ENCODE measurements at places on chromosomes 11 and 22. TPM values are rescaled to one million over a fixed set of nuclear protein-coding genes. Genes with fewer than 3 reads are reported as not detected.

DNA sequence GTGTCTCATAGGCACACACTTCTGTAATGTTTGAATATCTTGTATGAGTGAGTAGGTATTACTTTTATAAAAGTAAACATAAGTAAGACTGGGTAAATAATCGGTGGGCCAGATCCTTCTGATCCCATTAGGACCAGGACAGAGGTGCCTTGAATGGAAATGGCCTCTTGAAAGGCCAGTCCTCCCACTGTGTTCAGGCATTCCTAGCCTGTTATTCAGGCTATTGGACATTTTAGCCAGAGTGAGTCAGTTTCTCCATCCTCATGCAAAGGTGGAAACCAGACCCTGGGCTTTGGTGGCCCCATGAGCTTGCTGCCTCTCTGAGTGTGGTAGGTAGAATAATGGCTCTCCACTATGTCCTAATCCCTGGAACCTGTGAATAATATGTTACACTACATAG is 34.4 kb downstream of the C11orf96 start:
- no peaks in the 10 kb centered on the region for H3K27me3 ChIP-seq
- DNase-seq, result no peak
- H3K27ac ChIP-seq, result no peak overlapping the region
- H3K4me3 ChIP-seq, result no peak overlapping the region
- no peaks in the 10 kb centered on the region for H3K4me1 ChIP-seq
- no peaks in the 10 kb centered on the region for H3K36me3 ChIP-seq

DDI1 gene
- not detected for polyA plus RNA-seq

DNA sequence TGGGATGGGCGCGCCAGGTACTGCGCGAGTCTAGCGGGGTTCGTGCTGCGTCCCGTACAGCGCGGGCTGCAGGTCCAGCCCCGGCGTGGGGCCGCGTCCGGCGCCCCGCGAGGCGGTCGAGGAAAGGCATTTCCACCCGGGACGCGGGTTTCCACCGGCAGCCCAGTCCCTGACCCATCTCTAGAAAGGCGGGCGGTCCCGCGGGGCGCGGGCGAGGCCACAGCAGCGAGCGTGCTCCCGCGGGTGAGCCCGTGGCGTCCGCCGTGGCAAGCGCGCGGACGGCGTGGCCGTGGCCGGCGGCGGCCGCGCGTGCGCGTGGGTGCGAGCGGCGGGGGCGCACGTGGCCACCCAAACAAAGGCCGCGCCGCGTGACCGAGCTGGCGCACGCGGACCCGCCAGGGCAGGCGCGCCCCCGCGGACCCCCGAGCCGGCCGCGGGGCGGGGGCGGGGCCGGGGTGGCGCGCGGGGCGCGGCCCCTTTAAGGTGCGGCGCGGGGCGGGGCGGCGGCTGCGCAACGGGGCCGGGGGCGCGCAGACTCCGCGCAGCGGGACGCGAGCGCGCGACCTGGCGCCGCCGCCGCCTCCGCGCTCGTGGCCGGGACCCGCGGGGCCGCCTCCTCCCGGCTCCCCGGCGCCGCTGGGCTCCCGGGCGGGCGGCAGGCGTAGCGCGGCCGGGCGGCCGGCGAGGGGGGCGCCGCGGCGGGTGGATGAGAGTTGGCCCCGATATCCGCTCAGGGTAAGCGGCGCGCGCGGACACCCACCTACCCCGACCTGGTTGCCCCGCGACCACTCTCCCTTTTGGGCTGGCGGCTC is 39.3 kb upstream of the CELSR1 start:
- no peaks in the 10 kb centered on the region for H3K27me3 ChIP-seq
- H3K27ac ChIP-seq, result no peak overlapping the region
- peak overlapping the region; percentile 2 for H3K4me3 ChIP-seq
- no peaks in the 10 kb centered on the region for H3K36me3 ChIP-seq
- DNase-seq, result peak; percentile 73
- peaks cover 42% of the 10 kb centered on the region for H3K4me1 ChIP-seq

- H3K36me3 ChIP-seq, result no peaks in the 10 kb centered on the region
- H3K27ac ChIP-seq, result no peak overlapping the region
- H3K27me3 ChIP-seq, result no peaks in the 10 kb centered on the region
- H3K4me3 ChIP-seq, result no peak overlapping the region
These were observed 62.6 kb upstream of the RASD2 start for GRCh38 chr22:35477911-35478582.

- no peak overlapping the region for H3K27ac ChIP-seq
- H3K36me3 ChIP-seq, result no peaks in the 10 kb centered on the region
- no peaks in the 10 kb centered on the region for H3K4me1 ChIP-seq
- no peak for DNase-seq
- H3K4me3 ChIP-seq, result no peak overlapping the region
- no peaks in the 10 kb centered on the region for H3K27me3 ChIP-seq
These were observed 103.2 kb upstream of the ANO3 start for GRCh38 chr11:26228778-26229177.

E2F8 gene
- polyA plus RNA-seq, result not detected

- H3K36me3 ChIP-seq, result peaks cover 2% of the 10 kb centered on the region
- H3K27me3 ChIP-seq, result no peaks in the 10 kb centered on the region
- DNase-seq, result peak; percentile 81
- H3K4me3 ChIP-seq, result peak overlapping the region; percentile 61
- no peaks in the 10 kb centered on the region for H3K4me1 ChIP-seq
- H3K27ac ChIP-seq, result peak overlapping the region; percentile 32
These were observed 975 bp upstream of the MDK start for GRCh38 chr11:46380340-46381047.

GRCh38 chr11:13907678-13908077 is 54.8 kb upstream of the SPON1 start:
- H3K27me3 ChIP-seq, result no peaks in the 10 kb centered on the region
- no peak overlapping the region for H3K4me3 ChIP-seq
- H3K36me3 ChIP-seq, result no peaks in the 10 kb centered on the region
- no peaks in the 10 kb centered on the region for H3K4me1 ChIP-seq
- no peak for DNase-seq

- no peak overlapping the region for H3K27ac ChIP-seq
- DNase-seq, result peak; percentile 54
- H3K4me3 ChIP-seq, result no peak overlapping the region
- no peaks in the 10 kb centered on the region for H3K27me3 ChIP-seq
- no peaks in the 10 kb centered on the region for H3K4me1 ChIP-seq
These were observed 29.0 kb upstream of the NAP1L4 start for GRCh38 chr11:3021125-3021524.

DNA sequence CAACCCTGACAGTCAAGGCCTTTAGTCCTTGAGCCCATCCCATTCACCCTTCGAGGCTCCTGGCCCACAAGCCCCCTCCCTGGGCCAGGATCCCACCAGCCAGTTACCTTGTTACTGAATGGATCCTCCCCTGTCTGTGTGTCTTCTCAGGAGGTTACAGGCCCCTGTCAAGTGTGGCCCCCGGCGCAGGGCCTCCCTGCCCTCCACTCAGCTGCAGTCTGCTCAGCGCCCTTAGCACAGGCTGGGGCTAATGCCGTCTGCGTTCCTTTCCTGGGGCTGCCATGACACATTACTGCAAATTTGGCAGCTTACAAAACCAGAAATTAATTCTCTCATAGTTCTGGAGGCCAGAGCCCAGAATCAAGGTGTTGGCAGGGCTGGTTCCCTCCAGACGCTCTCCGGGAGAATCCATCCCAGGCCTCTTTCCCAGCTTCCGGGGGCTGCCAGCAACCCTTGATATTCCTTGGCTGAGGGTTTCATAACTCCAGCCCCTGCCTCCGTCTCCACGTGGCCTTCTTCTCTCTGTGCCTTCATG is 9.4 kb upstream of the SYT12 start:
- no peak overlapping the region for H3K27ac ChIP-seq
- no peaks in the 10 kb centered on the region for H3K4me1 ChIP-seq
- no peaks in the 10 kb centered on the region for H3K36me3 ChIP-seq
- DNase-seq, result no peak
- H3K4me3 ChIP-seq, result no peak overlapping the region
- no peaks in the 10 kb centered on the region for H3K27me3 ChIP-seq

TBX1 gene
- 0.45 TPM for polyA plus RNA-seq

DNA sequence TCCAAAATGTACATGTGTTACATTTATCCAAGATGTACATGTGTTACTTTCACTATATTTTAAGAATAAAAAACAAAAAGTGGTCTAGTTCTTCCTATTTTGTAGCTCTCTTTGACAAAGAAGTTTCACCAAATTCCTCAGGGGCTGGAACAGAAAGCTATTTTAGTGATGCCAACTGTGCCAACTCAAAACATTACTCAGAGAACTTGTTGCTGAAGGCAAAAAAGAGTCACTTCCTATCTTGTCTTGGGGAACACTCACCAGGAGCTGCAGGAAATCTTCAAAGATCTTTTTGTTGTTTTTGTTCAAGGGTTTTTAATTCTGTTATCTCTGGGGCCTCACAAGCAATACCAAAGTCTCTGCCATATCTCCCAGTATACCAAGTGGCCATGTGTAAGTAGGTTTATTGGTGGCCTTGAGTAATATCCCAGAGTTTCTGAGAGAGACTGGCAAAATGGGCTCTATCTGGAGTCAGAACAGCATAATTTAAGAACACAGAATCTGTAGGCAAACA is 13.6 kb upstream of the EED start:
- H3K36me3 ChIP-seq, result no peaks in the 10 kb centered on the region
- H3K4me3 ChIP-seq, result no peak overlapping the region
- H3K27me3 ChIP-seq, result no peaks in the 10 kb centered on the region
- DNase-seq, result no peak
- H3K4me1 ChIP-seq, result no peaks in the 10 kb centered on the region
- H3K27ac ChIP-seq, result no peak overlapping the region

- no peaks in the 10 kb centered on the region for H3K4me1 ChIP-seq
- no peak overlapping the region for H3K4me3 ChIP-seq
- no peak for DNase-seq
- no peaks in the 10 kb centered on the region for H3K36me3 ChIP-seq
- H3K27ac ChIP-seq, result no peak overlapping the region
- no peaks in the 10 kb centered on the region for H3K27me3 ChIP-seq
These were observed 76.0 kb downstream of the CACNA1I start for GRCh38 chr22:39646398-39647063.

APOBEC3G gene
- 4.8 TPM for polyA plus RNA-seq

DNA sequence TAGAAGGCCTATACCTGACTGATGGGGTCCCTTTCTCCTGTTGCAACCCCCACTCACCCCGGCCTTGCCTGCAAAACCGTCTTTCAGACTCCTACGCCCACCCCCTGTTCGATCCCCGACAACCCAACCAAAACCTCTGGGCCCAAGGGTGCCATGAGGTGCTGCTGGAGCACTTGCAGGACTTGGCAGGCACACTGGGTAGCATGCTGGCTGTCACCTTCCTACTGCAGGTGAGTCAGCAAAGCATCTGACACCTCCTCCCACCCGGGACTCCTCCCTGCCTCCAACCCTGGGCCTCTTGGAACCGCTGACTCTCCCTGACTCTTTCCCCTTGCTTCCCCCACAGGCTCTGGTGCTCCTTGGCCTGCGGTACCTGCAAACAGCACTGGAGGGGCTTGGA is 1.2 kb downstream of the ROM1 start:
- H3K4me3 ChIP-seq, result no peak overlapping the region
- H3K4me1 ChIP-seq, result no peaks in the 10 kb centered on the region
- H3K27me3 ChIP-seq, result no peaks in the 10 kb centered on the region
- peaks cover 3% of the 10 kb centered on the region for H3K36me3 ChIP-seq
- no peak for DNase-seq

SSTR3 gene
- polyA plus RNA-seq, result 0.56 TPM

DNA sequence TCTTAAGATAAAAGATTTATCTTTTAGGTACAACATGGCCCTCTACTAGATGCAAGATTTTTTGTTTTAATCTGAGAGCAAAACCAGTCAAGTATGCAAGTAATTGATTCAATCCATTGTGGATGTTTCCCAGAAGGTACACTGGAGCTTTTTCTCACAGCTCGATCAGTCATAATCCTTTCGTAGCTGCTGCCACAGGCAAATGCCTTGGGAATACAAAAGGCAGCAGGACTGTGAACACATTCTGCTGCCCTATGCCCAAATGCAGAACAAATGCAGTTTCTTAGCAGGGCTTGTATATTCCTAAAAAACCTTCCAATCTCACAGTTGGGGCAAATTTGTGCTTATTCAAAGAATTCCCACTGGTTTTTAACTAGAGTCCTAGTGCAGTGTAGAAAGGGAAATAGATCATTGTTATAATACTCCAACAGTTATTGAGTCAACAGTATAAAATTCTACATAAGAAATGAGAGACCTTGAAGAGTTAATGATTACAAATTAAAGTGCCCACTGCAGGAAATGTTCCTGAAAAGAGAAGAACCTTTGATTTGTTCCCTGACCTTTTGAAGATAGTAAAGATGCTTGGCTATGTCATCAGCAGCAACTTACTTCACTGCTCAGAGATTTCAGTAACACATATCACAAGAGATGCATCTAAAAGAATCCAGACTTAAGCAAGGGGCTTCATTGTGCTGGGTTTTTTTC is 14.1 kb downstream of the LPXN start:
- H3K27ac ChIP-seq, result no peak overlapping the region
- DNase-seq, result peak; percentile 6
- peaks cover 9% of the 10 kb centered on the region for H3K36me3 ChIP-seq
- peaks cover 10% of the 10 kb centered on the region for H3K4me1 ChIP-seq
- H3K4me3 ChIP-seq, result peak overlapping the region; percentile 33
- H3K27me3 ChIP-seq, result no peaks in the 10 kb centered on the region

TPBGL gene
- 0.13 TPM for polyA plus RNA-seq

LRRC10B gene
- polyA plus RNA-seq, result 1.0 TPM

DNA sequence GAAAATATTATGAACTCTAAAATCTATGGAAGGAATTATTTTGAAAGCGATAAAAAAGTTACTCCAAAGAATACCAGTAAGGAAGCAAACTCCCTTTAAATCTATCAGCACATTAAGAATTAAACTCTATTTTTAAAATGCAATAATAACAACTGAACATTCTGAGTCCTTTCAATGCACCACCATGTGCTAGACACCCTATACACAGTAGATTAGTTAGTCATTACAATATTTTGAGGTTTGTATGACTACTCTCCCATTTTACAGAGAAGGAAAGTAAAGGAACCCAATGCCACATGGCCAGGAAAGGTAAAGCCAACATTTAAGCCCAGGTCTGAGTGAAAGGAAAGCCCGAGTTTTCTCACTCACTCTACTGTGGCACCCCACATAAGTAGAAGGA is 17.7 kb downstream of the JAML start:
- no peak overlapping the region for H3K27ac ChIP-seq
- H3K4me1 ChIP-seq, result peaks cover 10% of the 10 kb centered on the region
- H3K27me3 ChIP-seq, result peaks cover 2% of the 10 kb centered on the region

HEPHL1 gene
- polyA plus RNA-seq, result not detected

DNA sequence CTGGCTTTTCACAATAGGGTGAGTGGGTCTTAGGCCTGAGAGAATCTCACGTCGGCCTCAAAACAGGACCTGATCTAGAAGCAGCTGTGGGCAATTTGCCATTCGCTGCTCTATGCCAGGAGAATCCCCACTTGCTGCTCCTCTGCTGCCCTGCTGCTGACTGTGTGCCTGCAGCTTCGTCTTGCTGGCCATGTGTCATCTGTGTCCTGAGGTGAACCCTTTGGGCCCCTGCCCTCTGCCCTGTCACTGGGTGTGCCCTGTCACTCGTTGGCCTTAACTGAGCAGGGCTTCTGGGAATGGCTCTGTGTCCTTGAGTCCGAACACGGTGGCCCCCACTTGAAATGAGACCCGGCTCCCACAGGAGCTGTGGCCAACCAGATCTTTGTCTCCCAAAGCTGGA is 6.2 kb downstream of the NAA40 start:
- peaks cover 7% of the 10 kb centered on the region for H3K36me3 ChIP-seq
- H3K4me1 ChIP-seq, result peaks cover 8% of the 10 kb centered on the region
- no peak overlapping the region for H3K4me3 ChIP-seq

- no peak for DNase-seq
- H3K4me1 ChIP-seq, result no peaks in the 10 kb centered on the region
- H3K27me3 ChIP-seq, result no peaks in the 10 kb centered on the region
- H3K36me3 ChIP-seq, result no peaks in the 10 kb centered on the region
- H3K27ac ChIP-seq, result no peak overlapping the region
These were observed 387.4 kb upstream of the CADM1 start for GRCh38 chr11:115891581-115891980.

Measured in kidney (tissue), 22 donors.